NK-92 treated with Interleukin-12 subunit alpha and Interleukin-12 subunit beta, amount 100 ng/mL, for 24 hours (cell line): ENCODE measurements at places on chromosomes 7 and 10.

- no peak for DNase-seq
Measured at GRCh38 chr7:32518534-32519140, 23.3 kb downstream of the AVL9 start.

GRCh38 chr10:9608602-9609001 lies 1409.1 kb upstream of the CELF2 start:
- DNase-seq, result no peak

GRCh38 chr7:22667562-22668239 lies 59.3 kb upstream of the IL6 start:
- no peak for DNase-seq

- no peak for DNase-seq
Measured at GRCh38 chr10:103055105-103055504, 137.0 kb downstream of the CNNM2 start.

DNA sequence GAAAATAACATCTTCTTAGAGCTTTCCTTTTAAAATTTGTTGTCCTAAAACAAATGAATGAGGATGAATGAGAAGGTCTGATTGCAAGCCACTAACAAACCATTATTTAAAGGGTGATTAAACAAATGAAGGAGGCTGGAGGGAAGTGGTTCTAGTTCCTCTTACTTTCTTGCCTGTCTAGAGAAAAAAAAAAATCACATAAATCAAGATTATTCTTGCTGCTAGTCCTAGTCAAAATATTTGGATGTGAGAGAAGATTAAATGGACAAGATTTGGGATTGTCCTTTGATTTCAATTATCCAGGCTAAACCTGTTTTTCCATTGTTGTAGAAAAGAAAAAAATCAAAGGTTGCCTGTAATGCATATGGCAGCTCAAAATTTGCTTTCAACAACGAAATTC lies 3.3 kb downstream of the SKAP2 start:
- DNase-seq, result no peak

GRCh38 chr7:17608114-17608833 lies 309.8 kb downstream of the AHR start:
- no peak for DNase-seq

- DNase-seq, result no peak
Measured at GRCh38 chr10:107166403-107166802, 1.9 kb upstream of the SORCS1 start.

DNA sequence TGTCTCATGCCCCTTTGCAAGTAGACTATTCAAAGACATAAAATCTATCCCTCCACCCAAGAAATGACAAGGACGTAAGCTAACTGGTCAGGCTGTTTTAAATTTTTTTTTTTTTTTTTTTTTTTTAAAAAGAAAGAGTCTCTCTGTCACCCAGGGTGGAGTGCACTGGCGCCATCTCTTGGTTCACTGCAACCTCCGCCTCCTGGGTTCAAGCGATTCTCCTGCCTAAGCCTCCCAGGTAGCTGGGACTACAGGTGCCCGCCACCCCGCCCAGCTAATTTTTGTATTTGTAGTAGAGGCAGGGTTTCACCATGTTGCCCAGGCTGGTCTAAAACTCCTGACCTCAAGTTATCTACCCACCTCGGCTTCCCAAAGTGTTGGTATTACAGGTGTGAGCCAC lies 11.2 kb downstream of the TRA2A start:
- no peak for DNase-seq

DNA sequence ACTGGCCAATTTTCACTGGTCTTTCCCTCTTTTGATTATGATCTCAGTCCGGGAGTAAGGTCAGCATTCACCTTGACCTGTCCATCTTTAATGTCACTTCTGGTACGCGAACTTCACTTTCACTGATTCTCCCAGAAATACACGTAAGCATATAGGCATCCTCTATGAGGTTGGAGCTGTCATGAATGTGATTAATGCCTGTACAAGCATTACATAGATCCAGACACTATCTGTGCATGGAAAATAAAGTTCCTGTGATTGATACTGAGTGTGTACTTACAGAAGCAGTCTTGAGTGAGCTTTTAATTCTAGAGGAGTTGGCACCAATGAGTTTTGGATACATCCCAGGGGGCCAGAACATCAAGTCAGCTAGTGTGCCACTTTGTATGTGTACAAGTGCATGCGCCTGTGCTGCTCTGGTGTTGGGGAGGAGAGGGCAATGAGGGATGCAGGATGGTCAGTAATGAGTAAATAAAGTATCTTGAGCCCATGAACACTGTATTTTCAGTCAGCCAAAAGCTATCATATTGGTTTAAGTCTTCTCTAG lies 6.0 kb downstream of the PTPRZ1 start:
- no peak for DNase-seq

DNA sequence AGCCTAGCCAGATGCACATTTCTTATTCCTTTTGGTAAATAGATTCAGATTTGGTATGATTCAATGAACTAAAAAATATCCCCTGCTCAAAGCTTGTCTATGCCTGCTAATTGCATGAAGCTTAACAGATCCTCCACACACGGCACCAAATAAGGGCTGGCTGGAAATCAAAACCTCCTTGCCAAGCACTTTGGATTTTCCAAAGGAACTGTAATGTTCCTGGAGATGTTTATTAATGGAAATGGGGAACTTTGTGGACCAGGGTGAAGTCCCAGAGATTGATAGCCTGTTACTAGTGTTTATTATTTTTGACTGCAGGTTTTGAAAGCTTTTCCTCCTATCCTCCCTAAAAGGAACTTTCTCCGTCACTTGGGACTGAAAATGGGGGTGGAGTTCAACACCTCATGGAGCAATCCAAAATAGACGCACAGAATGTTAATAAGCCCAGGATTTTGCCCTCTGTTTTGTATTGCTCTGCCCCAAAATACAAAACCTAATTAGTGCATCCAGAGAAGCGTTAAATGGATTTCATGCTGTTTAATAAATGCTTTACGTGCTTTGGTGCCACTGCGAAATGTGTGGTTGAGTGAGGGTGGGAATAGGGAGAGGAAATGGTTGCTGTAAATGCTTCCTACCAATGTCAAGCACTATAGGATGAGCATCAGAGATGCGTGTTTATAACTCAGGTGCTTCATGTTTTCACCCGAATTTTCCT lies 1027.7 kb downstream of the LRMDA start:
- no peak for DNase-seq

DNA sequence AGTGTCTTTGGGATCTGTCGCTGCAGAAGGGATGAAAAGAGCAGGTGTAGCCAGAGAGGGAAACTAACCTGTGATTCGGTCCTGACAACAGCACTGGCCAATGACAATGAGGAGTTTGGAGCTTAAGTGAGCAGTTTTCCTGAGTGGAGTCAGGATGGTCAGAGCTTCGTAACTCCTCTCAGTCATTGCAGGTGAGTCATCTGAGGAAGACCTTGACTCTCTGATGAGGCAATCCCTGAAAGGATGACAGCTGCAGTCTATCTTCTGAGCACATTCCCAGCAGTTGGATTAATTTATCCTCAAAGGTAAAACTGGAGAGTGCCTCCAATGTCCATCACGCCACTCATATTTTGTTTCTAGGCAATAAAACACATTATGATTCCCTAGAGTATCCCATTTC lies 401.9 kb downstream of the POM121L12 start:
- no peak for DNase-seq

DNA sequence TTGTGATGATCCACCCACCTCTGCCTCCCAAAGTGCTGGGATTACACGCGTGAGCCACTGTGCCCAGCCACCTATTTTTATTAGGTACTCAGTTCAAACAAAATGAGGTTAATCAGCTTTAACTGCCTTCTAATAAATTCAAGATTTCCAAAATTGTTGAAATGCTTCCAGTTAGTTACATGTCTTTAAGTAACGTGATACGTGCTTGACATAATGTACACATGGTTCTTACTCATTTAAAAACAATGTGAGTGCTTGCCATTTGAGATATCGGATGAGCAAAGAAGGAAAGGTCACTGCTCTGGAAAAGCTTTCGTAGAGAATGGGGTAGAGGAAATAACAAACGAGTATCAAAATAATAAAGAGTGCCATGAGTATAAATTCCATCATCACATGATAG lies 83.6 kb downstream of the KMT2E start:
- no peak for DNase-seq

- DNase-seq, result no peak
Measured at GRCh38 chr7:409339-410281, 110.0 kb downstream of the PDGFA start.

GRCh38 chr10:14485986-14486385 lies 155.3 kb upstream of the FRMD4A start:
- DNase-seq, result no peak

DNA sequence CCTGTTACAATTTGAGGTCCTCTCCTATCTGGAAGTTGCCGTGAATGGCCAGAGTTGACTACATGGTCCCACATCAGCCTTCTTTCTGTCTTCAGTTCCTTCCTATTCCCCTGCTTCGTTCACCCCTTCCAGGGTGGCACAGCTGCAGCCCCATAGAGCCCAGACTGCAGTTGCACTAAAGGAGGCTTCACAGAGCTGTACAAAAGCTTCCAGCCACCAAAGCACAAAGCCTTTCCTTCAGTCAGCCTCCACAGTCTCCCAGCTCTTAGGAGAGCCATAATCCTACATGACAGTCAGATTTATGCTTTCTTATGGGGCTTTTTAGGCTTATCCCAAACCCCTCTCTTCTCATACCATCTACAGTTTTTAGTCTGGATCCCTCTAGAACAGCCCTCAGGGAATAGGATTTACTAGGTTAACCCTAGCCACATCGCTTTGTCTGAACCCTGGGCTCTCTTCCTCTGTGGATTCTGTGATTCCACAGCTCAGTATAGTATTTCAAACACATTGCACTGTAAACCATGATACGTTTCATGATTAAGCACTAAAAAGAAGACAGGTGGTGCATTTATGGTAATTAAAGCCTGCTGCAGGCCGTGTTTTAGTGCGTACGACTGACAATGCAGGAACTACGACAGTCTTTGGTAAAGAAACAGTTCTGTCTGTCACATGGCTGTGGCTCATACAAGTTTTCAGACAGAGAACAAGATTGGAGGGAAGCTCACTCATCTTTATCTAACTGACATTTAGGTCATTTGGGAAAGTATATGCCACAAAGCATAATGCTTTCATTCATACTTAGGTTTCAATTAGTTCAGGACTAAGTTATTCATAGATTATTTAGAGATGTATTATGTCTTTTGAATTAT lies 208.3 kb upstream of the KMT2E start:
- DNase-seq, result no peak

DNA sequence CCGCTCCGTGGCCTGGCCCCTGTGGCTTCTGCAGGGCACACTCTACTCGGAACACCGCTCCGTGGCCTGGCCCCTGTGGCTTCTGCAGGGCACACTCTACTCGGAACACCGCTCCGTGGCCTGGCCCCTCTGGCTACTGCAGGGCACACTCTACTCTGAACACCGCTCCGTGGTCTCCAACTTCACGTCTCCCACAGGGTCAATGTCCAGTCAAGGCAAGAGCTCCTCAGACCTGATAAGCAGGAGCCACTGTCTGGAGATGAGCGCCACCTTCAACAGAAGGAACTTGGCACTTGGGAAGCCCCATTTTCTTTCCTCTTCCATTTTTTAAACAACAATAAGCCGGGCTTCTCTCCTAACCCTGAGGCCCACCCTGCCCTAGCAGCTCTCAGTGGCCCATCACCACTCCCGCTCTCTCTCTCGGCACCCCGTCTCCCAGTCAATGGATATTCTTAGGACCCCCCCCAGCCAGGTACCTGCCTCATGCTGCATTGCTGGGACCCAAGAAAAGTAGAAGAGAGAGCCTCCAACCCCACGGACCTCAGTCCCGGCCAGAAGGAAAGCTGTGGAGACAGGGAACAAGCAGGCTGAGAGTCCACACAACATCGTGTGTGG lies 56.3 kb downstream of the PRKAG2 start:
- DNase-seq, result no peak

DNA sequence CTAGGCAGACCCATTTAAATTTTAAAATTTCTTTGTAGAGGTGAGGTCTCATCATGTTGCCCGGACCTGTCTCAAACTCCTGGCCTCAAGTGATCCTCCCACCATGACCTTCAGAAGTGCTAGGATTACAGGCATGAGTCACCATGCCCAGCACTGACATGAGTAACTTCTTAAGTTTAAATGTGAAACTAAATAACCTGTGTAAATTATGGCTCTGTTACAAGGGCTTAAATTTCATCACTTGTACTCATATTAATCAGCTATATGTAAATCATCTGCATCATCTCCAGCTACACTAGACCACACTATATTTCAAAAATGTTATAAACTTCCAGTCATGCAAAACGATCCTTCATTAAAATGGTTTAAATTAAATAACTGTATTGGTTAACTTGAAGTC lies 56.1 kb downstream of the ATAD1 start:
- peak; percentile 6 for DNase-seq

GRCh38 chr7:38481401-38481800 lies 149.8 kb downstream of the AMPH start:
- no peak for DNase-seq

- DNase-seq, result no peak
Measured at GRCh38 chr10:101492205-101492604, 95.9 kb downstream of the POLL start.

GRCh38 chr10:99125879-99126278 lies 109.8 kb downstream of the HPSE2 start:
- no peak for DNase-seq

GRCh38 chr10:90674928-90675327 lies 182.9 kb downstream of the HTR7 start:
- DNase-seq, result no peak

DNA sequence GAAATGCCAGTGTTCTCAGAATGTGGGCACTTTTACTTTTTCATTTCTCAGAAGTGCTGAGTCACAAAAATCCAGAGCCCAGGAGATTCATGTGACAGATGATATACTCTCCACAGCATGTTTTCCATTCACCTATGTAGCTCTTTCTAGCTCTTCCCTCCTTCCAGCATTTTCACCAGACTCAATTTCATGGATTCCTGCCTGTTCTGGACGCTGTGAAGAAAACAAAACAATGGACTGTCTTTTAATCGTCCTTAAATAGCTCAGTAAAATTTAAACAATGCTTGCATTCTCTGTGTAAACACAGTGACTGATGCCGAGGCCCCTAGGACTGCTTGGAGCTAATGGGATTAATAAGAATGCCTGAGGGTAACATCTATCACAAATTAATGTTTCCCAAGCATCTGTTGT lies 25.5 kb downstream of the ZNF713 start:
- no peak for DNase-seq

- no peak for DNase-seq
Measured at GRCh38 chr10:113853578-113854012, 287 bp downstream of the DCLRE1A start.

- DNase-seq, result no peak
Measured at GRCh38 chr10:98885378-98885777, 350.3 kb downstream of the HPSE2 start.

DNA sequence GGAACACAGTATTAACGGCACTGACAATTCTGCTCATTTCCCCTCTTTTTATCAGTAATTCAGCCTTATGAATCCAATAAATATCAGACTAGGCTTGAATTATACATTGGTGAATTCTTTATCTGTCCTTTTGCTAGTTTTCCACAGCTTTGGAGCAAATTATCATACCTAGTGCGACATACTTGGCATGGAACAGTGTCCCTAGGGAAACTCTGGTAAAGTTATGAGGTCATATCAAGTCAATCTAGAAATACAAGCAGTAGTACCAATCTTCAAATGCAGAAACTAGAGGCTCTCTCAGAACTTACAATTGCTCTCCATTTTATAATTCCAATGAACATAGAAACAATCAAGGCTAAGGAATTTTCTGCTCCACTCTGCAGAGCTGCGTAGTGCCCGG lies 449.3 kb upstream of the NPVF start:
- DNase-seq, result no peak

- no peak for DNase-seq
Measured at GRCh38 chr10:71229726-71230655, 17.6 kb downstream of the UNC5B start.
